Thoracic aorta (tissue), 2 donors: ENCODE measurements at places on chromosomes 7 and 10.

DNA sequence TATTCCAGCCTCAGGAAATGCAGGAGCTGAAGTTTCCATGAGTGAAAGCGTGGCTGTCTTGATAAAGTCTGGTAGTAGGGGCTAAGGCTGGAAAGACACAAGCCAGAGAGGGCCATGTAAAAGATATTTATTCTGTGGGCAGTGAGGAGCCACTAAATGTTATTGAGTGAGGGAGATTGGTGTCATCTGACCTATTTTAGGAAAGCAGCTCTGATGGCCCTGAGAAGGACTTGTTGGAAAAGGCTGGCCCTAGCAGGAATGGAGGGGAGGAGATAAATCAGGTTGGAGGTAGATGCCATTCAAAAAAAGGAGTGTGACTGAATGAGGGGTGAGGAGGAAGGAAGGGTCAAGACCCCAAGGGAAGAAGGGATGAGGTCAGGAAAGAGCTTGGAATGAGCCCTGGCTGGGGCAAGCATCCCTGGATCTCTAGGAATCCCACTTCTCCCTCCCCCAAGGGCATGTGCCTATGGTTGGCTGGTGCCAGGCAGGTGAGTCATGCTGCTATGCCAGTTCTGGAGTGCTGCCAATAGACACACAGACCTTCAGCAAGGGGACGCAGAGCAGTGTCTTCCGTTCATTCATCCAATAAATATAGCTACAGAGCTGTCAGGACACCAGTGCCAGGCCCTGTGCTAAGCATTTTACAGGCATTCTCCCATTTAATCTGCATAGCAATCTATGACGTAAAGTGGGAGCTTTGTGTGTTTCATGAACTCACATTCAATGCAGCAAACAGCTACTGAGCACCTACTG, 2.0 kb downstream of the ANKRD2 start:
- DNase-seq: peak; percentile 35

GRCh38 chr10:15344876-15345285, 26.2 kb downstream of the FAM171A1 start:
- no peak for DNase-seq

- DNase-seq: no peak
Observed at GRCh38 chr10:60461688-60462087, 72.0 kb upstream of the ANK3 start.

DNA sequence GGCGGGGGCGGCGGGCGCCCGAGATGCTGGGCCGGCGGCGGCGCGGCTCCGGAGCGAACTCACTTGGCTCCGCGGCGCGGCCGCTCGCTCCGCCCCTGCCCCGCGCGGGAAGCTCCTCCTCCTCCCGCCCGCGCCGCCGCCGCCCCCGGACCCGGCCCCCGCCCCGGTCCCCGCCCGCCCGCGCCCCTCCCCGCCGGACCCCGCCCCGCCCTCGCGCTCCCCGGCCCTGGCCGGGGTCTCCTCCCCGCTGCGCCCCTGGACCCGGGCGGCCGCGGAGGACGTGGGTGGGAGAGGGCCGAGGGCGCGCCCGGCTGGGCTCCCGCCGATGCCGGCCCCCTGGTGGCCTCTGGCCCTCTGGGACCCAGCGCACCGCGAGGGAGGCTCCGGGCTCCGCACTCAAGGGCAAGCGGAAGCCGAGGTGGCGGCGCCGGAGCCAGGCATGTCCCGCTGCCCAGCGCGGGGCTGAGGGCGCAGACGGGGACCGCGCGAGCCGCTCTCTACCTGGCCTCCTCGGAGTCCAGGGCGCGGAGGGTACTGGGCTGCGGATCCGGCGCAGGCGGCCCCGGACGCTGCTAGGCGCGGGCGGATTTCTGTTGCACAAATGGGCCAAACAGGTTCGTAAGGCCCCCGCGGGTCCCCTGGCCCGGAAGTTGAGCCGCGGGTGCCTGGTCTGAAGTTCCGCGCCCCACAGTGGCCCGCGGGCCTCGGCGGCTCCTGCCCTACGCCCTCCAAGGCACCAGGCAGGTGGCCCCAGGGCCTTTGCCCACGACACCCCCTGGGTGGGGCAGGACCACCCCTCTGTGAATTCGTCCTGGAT, at the start of gene TCERG1L:
Gene TCERG1L, minus strand, starts transcription at position 61 of the 817 bp plus-strand sequence. CDS start 86 bp downstream, outside the sequence.
- DNase-seq: no peak

- no peak for DNase-seq
Observed at GRCh38 chr7:44998153-44998871, 1.7 kb upstream of the CCM2 start.

DNA sequence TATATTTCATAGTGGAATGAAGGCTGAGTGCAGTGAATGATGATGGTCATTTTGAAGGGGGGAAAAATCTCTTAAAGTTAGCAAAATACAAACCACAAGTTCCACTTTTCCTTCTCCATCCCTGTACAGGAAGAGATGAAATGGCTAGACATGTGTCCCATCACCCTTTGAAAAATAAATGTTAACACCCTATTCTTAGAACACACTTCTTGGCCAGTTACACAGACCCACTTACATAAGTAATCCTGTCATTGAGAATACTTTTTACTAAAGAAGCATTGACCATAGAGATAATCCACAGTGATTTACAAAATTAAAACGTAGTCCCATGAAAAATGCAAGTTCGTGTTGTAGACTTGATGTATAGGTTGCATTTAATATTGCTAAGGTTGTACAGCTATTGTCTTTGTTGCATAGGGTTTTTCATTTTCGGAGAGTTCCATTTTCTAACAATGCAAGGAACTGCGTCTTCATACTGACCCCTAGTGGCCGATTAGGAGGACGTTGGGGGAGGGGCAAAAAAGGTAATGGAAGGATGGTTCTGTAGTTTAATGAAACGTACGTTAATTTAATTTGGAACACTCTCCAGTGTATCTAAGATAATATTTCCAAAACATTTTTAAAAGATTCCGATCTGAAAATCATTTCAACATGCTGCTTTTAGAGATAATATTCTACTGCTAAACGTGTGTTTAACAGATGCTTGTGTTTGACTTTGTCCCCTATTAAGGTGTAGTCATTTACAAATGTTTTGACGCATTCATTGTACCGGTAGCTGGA, 60.9 kb downstream of the ARMC3 start:
- DNase-seq: no peak

DNA sequence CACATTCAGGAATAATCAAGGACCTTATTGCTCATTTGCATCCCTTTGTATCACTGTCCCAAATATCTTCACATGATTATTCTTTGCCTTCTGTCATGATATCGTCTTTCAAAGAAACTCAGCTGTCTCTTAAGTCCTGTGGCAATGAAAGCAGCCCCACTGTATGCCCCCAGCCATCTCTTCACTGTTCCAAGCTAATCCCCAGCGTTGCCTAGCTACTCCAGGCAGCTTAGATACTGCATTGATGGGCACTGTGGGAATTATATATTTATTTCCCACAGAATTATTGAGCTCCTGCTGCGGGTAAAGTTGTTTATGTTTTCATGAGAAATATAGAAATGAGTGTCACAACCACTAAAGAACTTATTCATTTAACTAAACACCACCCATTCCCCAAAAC, 38.8 kb downstream of the SND1 start:
- no peak for DNase-seq
